ENCODE measurements at places on chromosomes 2 and 18. TPM values are rescaled to one million over a fixed set of nuclear protein-coding genes. Genes with fewer than 3 reads are reported as not detected.

Gene PIK3C3
- total RNA-seq = 39.5 TPM

DNA sequence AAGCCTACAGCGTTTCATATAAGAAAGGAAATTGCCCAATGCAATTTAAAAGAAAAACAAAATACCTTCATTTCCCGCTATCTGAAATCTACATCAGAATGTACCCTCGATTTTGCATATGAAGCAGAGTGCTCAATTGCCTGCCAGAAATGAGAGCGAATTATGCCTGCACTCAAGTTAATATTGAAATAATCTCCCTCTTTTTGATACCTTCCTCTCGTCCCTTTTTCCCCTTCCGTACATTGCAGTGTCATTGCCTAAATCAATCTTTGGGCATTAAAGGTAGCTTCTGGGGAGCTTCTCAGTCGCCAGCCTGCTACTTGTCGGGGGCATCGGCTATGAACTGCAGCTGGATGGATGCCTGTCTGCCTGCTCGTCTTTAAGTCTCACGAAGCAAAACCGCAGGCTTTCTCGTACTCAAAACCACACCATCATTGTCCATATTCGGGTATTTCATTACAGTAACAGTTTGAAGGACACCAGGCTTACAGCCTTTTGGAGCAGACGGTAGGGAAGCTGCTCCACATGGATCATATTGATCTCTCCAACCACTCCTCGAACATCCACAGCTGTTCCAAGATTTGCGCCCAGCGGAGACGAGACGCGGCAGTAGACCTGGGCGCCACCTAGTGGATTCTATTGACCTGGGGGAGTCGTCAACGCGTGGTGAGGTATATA, 64.0 kb upstream of the HNRNPA3 start:
- DNase-seq = peak; percentile 95

DNA sequence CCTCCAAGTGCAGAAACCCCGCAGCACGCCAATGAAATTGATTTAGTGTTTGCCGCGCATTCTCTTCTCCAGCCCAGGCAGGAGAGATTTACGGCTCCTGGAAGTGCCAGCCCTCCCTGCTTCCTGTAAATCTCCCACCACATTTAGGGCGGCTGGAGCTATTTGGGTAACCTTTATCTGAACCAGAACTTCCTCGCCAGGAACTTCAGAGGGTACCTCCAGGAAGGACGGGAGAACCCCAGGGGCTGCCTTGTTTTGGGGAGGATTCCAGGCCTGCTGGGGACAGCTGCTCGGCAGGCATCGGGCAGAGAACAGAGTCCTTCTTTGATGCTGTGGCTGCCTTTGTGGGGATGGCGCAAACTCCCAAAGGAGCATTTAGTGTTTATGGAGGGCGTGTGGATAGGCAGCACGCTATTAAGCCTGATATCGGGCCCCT, 122.0 kb upstream of the MYCN start:
- no peak for DNase-seq

Gene CIB4
- not detected for total RNA-seq

- DNase-seq = peak; percentile 95
These were observed at the start of gene ARL5A for GRCh38 chr2:151828143-151828889. Gene ARL5A (minus strand): TSS chr2:151828421. CDS start chr2:151828176, 245 bp downstream.

DNA sequence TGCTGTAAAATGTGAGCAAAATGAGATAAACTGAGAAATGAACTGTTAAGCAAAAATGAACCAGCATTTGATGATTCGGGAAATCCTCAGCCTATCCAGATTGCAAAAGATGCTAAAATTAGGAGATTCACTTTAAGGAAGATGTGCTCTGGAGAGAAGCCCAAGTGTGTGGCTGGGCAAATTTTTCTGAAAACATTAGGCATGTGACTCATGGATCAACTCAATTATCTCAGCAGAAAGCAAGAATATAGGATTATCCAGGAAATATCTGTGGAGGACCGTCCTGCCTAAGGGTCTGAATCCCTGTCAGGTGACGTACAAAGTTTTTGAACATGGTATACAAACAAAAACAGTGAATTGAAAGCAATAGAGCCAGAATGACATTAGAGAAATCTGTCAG, 1268.3 kb upstream of the TMEFF2 start:
- no peak for DNase-seq

Gene FSHR
- not detected for total RNA-seq

- no peak for DNase-seq
These were observed 13.8 kb downstream of the RRM2 start for GRCh38 chr2:10136101-10136934.

Gene B4GALT6
- total RNA-seq = 33.8 TPM

Gene CDH20
- 1.0 TPM for total RNA-seq

- no peak for DNase-seq
These were observed 12.1 kb upstream of the ERCC3 start for GRCh38 chr2:127305990-127306585.

DNA sequence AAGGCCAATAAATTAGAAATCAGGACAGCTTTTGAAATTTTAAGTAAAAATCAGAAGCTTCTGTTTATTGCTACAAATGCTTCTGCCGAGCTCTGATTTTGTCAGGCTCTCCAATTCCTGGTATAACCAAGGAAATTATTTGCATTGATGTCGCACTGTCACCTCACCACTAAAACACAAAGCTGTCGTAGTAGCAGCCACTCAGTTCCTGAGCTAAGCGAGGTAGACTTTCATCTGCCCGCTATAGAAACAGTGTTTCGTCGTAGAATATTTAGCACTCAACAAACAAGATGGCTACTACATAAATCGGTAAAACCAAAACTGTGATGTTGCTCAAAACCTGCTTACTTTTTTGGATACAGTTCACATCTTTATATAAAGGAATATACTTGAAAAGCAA, 141.3 kb upstream of the FOSL2 start:
- no peak for DNase-seq

DNA sequence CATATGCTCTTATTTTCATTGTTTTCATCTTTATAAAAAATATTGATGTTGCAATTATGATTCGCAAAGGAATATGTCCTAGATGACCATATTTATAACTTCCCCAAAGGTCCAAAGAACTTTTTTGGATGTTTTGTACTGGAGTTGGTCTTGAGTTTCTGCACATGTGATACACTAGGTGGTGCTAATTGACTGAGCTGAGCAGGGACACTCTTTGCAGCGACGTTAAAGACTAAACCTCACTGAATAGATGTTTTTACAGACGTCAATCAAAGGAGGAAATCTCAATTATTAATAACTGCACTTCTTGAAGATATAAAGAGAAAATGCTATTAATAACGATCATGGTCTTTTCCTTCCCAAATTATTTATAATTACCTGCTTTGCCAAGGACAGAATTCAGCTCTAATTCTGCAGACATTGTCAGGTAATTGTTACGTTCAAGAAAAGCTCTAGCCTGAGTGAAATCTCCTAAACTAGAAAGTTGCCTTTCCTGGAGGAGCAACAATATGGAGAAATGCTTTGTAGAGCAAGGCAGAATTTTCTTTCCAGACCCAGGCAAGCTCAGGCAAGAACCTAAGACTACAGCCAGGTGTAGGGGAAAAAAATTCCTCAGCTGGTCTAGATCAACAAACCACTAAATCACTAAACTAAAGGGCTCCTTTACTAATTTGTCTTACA, 119.3 kb upstream of the RBBP8 start:
- peak; percentile 56 for DNase-seq

DNA sequence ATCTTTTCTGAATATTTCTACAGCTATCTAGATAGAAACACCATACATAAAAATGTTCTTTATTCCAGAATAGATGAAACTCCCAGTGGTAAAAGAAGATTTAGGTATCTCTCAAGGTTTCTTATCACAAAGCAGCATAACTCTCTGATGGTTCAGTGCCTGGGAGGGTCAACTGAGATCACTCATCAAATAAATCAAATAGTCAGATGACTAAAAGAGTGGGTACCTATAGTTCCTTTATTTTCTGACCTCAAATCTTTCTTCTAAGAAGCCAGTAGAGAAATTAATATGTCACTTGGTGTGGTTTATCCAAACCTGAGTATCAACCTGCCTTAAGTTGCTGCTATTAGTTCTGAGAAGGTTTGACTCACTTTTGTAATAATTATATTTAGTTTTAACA, 120.9 kb downstream of the TMEFF2 start:
- no peak for DNase-seq

DNA sequence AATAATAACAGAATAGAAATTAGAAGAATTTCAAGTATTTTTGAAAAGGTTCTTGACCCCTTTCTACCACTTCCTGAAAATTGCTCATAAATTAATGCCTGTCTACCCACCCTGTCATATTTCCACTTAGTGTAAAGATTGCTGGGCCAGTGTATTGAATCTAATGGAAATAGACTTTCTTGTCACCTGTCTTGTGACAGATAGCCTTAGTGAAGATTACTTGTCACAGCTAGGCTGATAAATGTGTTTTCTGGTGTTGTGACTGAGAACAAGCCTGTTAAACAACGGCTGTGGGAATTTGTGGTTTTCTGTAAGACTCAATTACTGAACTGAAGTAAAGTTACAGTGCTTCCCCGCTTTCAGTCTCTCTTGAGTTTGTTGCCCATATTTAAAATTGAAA, 37.0 kb downstream of the PIK3C3 start:
- DNase-seq = no peak

DNA sequence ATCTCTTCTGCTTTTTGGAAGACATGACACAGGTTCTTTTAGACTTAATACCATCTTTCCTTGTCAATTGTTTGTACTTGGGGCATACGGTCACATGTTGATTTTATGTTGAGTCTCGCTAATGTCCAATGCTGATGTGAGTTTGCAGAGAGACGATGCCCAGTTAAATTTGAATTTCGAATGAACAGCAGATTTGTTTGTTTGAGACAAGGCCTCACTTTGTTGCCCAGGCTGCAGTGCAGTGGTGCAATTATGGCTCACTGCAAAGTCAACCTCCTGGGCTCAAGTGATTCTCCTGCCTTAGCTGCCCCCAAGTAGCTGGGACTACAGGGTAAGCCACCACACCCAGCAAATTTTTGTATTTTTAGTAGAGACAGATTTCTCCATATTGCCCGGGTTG, 473.5 kb downstream of the RIT2 start:
- DNase-seq = no peak

- peak; percentile 38 for DNase-seq
These were observed 174.4 kb upstream of the FBXO11 start for GRCh38 chr2:48080534-48081316.

DNA sequence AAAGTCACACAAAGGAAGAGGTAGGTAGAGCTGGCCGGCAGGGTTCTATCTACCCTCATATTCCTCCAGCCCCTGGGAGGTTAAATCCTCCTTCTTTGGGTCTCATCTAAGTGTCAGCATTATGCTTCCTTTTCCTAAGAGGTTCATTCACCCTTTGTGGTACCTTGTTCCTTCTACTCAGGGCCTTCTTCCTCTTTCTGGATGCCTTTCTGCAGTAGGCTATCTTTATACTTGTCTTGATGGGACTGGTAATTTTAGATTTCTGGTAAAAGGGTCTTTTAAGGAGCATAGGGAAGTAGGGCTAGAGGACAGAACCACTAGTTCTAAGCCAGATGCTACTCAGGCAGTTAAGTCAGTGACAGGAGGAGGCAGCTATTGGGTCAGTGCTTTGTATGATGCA, 13.7 kb upstream of the TNP1 start:
- DNase-seq = no peak

- no peak for DNase-seq
These were observed 131.5 kb upstream of the DLX2 start for GRCh38 chr2:172233987-172234715.

DNA sequence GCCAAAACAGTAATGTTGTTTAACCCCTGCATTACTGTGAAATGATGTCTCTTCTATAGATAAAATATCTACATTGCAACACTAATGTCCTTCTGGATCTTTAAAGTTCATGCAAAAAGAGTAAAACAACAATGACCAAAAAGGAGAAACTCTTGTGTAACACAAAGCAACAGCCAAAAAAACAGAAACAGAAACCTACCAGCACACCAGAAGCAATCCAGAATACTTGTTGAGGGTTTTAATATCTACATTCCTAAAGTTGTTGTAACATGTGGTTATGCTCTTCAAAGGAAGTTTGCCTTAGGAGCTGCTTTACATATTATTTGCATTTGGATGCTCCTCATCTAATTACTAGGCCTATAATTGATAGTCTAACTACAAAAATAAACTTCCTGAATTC, 157.2 kb downstream of the BABAM2 start:
- no peak for DNase-seq

GRCh38 chr18:11437046-11437445, 172.3 kb upstream of the SLC35G4 start:
- DNase-seq = no peak

Gene CTAGE1
- total RNA-seq = not detected

GRCh38 chr2:25032901-25033300, 9.0 kb upstream of the EFR3B start:
- DNase-seq = no peak

- no peak for DNase-seq
These were observed 184.7 kb upstream of the LINC00305 start for GRCh38 chr18:64333584-64333983.

Data from GM23338 (cell line).